ENCODE measurements at places on chromosomes 4 and X.
A peak's percentile ranks its signal among the peaks of the same experiment; 100 is the strongest.

- no peak for DNase-seq
Observed at GRCh38 chrX:152861826-152862225, 31.0 kb downstream of the NSDHL start.

GRCh38 chrX:16087076-16087475, 36.3 kb upstream of the GRPR start:
- DNase-seq, result no peak

DNA sequence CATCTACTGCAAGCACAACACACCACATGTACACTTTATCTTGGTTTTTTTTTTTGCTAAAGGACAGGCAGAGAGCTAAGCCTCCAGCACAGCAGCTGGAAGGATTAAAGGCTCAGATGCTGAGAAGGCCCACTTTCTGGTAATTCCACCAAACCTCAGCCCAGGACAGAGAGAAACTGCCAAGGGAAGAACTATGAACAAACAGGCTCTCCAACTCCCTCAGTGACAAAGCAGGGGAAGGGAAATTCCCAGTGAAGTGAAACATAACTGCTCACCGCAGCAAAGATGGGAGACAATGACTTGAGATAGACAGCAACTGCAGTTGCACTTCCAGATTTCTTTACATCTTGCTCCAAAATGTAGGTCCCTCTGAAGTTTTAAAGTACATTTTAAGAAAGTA, 4.8 kb downstream of the PROM1 start:
- peak; percentile 59 for DNase-seq

DNA sequence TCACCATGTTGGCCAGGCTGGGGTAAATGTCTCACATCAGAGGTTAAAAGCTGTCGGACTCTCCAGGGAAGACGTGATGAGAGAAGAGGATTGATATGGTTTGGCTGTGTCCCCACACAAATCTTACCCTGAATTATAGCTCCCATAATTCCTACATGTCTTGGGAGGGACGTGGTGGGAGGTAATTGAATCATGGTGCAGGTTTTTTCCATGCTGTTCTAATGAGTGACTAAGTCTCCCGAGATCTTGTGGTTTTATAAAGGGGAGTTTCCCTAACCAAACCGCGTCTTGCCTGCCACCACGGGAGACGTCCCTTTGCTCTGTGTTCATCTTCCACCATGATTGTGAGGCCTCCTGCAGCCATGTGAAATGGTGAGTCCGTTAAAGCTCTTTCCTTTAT, 64.4 kb downstream of the ASMT start:
- DNase-seq, result no peak

- DNase-seq, result no peak
Observed at GRCh38 chr4:83629945-83630721, 94.2 kb downstream of the GPAT3 start.

DNA sequence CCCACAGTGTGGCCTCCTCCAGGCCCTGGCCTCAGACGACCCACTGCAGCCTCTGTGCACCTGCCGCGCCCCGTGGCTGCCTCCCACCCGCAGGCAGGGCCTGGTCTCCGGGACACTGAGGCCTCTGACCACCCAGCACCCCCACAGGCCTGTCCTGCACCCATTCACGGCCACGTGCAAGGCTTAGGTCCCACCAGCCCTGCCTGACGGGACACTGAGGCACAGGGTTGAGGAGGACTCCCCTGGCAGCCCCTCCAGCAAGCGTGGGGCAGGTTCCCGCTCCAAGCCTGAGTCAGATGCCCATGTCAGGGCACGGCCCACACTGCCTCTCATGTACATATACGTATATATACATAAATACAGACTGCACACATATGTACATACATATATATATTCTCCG, 23.5 kb downstream of the NELFA start:
- DNase-seq, result no peak

GRCh38 chr4:41692717-41693345, 55.7 kb downstream of the PHOX2B start:
- DNase-seq, result peak; percentile 23

DNA sequence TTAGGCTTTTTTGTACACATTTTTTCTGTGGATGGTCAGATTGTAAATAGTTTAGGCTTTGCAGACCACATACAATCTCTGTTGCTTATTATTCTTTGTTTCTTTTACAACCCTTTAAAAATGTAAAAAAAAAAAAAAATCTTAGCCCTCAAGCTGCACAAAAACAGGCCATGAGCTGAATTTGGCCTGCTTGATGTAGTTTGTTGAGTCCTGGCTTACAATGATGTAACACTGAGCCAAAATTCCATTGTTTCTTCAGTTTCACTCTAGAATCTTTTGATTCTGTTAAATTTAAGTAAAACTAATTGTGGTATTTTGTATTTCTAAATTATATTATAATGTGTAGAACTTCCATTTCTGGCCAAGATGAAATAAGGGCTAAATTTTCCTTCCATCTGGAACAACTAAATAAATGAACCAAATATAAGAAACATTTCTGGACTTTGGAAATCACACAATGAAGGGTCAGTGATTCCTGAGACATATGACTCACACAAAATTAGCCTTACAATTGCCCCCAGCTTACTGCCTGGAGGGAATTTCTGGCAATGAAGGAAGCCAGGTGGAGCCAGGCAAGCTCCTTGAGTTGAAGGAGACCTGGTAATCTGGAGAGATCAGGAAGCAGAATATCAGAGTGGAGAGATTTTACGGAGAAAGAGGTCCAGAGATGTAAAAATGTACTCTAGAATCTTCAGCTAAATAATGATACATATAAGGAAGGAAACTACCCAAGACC, 29.8 kb downstream of the IQCM start:
- no peak for DNase-seq

- no peak for DNase-seq
Observed at GRCh38 chr4:151675411-151675971, 85.3 kb downstream of the GATB start.

GRCh38 chrX:113644426-113644825, 803.8 kb upstream of the AMOT start:
- no peak for DNase-seq

- DNase-seq, result peak; percentile 37
Observed at GRCh38 chr4:76377911-76378310, 43.0 kb downstream of the CCDC158 start.

DNA sequence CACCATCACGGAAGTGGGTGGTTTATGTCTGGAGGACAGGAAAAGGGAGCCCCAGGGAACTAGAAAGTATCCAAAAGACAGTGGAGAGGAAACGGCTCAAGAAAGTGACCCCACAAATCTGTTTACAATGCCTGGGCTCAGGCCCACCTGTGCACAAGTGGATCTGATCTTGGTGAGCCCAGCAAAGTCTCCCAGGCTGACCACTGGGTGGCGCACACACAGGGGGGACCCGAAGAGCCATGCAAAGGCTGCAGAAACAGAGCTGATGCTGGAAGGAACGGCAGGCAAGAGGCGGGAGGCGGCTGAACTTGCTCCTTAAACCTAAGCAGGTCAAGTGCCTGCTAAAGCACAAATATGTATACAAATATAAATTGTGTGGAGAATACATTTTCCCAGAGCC, 9.6 kb downstream of the HAUS7 start:
- DNase-seq, result peak; percentile 66

- DNase-seq, result no peak
Observed at GRCh38 chr4:173317004-173317403, 17.2 kb downstream of the HMGB2 start.

DNA sequence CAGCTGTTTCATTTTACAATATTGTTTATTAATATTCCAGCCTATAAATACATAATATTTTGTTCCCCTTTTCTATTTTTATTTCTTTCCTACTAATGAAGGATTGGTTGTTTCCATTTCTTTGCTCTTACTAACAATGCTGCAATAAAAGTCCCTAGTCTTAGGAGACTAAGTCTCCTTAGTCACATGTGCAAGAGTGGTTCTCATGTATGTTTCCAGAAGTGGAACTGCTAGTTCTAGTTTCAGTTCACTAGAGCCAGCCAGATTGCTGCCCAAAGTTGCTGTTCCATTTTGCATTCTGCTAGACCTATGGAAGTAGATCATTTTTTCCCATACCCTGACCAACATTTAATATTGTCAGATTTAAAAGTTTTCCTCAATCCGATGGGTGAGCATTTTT, 44.3 kb downstream of the CNGA1 start:
- DNase-seq, result peak; percentile 42

Measured in GM13976 (cell line).